WTC11 (cell line): ENCODE measurements at places on chromosomes 2 and 18.

DNA sequence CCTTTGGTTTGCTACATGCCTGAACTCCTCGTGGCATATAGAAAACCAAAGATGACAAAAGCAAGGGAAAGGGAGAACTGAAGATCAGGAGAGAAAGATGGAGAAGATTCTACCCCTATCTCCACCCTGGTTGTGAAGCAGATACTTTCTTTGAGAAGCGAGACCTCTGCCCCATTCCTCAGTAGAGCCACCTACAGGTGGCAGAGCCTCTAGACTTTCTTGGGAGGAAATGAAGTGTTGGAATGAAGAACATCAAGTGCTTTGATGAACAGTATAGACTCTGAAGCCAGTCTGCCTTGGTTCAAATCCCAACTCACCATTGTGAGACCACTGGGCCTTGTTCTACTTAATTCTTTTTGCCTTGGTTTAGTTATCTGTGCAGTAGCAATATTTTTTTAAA, 348.8 kb upstream of the ETAA1 start:
- no peak for DNase-seq

DNA sequence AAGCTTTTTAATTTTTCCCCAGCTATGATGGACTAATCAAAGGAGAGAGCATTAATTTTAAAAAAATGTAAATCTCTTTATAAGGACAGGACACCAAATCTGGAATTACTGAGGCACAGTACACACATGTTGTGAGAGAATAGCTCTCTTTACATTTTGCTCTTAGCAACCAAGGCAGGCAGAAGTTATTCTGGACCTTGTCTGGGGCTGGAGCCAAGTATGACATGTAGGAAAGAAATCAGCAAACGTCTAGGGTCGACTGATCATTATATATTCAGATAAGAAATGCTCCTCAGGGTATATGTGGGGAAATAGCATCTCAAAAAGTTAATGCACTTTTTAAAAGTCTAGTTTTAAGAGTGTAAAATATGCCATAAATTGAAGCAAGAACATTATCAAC, 1330.0 kb upstream of the CELF4 start:
- DNase-seq, result no peak

DNA sequence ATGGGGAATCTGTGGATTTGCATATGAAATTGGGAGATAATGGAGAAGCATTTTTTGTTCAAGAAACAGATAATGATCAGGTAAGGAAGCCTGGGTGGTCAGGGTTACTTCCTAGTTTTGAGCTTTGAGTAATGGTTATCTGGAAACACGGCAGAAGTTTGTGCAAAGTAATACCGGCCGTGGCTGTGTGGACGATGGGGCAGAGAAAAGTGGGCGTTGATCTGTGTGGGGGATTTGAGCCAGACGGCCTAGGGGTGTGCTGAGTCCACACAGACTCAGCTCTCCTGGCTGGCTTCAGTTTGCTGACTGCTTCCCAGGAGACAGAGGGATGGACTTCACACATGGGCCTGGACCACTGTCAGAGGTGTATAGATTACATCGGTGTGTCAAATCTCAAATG, 21.3 kb downstream of the LPIN1 start:
- no peak for DNase-seq

DNA sequence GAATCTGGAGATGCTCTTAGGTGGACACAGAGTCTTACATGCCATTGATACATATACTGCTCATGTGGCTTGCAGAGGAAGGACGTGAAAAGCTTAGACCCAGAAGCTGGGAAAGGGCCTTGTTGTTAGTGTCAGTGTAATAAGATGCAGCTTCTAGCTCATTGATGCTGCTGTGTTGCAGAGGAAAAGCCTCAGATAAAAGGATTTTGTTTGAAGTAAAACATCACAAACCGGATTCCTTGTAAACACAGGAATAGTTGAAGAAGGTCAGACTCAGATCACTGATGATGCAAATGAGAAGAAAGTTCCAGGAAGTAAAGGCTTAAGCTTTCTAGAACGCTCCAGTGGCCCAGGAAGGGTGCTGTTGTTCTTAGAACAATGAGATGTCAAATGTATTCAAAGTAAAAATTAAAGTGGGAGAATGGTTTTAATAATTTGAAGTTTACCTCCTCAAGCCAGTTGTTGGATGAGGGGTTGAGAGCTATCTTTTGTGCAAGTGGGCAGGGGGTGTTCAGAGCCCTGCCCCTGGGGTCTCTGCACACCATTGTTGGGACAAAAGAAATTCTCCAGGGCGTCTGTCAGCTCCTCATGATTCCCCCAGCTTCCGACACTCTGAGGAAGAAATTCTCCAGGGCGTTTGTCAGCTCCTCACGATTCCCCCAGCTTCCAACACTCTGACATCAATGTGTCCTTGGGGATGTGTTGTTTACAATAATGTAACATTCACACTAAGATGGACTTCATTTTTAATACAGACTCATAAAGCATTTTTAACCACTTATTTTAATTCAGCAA, 61.3 kb upstream of the CHMP1B start:
- DNase-seq, result no peak

DNA sequence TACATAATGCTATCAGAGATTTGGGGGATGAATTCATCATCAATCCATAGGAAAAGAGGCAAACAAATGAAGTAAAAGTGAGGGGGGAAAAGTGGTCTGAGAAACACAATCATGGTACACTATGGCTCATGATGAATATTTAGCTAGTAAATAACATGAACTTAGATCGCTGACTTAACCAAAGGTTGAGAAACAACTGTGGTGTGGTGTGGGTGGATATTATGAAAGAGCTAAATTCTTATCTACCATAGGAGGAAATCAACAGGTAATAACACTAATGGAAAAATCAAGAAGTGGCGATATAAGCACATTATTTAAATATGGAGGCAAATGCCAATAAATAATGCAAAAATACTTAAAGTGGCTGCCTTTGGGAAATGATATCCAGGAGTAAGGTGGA, 12.2 kb upstream of the TPRKB start:
- DNase-seq, result no peak

- no peak for DNase-seq
These were observed 30.9 kb downstream of the STK39 start for GRCh38 chr2:168216351-168217005.

DNA sequence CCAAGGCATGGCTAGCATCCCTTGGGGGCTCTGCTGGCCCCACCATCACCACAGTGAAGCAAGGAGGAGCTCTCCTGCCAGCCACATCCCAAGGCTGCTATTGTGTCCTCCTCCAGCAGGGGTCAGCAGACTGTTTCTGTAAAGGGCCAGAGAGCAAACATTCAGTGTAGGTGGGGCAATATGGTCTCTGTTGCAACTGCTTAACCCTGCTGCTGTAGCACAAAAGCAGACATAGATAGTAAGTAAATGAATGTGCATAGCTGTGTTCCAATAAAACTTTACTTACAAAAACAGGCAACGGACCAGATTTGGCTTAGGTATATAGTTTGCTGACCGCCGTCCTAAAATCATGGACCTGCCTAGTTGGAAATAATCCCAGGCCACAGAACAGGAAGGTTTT, 36.4 kb upstream of the ZBTB7C start:
- DNase-seq, result peak; percentile 90

DNA sequence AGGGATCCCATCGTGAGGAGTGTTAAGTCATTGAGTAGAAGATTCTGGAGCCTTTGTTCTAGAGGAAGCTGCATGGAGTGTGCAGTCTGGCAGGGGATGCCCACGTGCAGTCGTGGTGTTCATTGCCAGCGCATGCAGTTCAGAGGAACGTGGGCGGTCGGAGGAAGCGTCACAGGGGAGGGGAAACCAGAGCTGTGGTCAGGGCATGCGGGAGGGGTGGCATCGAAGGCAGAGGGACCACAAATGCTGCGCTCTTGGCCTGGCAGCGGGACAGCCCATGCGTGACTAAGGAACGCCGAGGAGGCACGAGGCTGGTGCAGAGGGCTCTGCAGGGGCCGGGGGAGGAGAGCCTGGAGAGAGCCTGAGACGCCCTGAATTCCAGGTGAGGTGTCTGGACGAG, 141.1 kb downstream of the KLHL29 start:
- no peak for DNase-seq

GRCh38 chr2:74671479-74671878, 17.4 kb downstream of the SEMA4F start:
- no peak for DNase-seq

DNA sequence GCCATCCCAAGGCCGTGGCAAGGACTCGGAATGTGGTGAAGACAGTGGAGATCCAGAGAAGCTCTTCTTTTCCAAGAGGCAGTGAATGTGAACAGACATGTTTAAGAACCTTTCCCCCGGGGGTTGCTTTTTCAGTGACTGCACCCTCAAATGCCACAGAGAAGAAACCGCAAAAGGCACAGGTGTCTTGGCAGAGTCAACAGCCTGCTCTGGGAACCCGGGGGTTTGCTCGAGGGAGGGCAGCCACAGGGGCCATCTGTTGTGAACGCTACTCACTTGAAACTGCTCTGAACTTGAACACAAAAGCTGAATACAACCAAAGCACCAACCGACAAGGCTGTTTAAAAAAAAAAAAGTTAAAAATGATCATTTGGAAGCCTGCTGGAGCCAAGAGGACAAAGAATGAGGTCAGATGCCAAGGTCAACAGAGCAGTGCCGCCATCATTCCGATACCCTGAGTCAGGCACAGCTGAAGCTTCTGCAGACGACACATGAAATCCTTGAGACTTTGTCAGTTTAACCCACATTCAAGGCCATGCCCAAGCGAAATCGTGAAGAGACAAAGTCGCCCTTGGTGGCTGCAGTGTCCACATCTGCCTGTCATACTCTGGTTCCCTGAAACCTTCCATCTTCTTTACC, 47.4 kb downstream of the PSMG2 start:
- DNase-seq, result no peak

DNA sequence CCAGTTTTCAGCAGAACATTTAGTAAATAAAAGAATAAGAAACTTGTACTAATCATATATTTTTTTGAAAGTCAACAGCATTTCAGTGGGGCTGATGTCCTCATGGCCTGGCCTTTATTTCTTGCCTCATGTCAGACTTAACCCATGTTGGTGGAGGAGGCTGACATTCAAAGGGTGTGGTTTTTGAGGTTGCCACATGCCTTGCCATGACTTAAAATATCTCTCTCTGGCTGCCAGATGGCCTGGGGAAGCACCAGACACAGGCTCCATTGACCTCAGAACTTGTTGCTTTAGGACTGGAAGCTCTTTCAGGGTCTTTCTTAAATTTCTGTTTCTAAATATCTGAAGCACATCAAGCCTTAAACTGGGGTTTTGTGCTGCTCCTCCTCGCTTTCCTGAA, 32.5 kb upstream of the CD28 start:
- DNase-seq, result no peak

DNA sequence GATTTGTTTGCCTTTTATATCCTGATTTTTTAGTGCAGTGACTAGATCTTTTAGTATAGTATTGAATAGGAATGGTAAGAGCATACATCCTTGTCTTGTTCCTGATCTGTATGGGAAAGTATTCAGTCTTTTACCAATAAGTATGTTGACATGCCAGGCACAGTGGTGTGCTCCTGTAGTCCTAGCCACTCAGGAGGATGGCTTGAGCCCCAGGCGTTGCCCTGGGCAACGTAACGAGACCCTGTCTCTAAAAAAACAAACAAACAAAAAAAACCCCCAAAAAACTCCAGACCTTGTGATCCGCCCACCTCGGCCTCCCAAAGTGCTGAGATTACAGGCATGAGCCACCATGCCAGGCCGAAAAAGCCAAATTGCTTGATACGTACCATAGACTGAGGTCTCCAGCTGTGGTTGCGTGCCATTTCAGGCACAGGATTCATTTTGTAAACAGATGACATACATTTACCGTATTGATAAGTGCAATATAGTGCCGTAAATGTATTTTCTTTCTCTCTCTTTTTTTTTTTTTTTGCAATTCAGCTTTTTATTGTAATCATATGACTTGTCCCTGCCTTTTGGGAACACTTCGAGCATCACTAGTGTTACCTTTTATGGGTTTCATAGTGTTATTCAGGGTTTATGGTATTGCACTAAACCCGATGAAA, 18.5 kb downstream of the BIRC6 start:
- DNase-seq, result peak; percentile 17

GRCh38 chr2:16302431-16303272, 362.3 kb downstream of the MYCN start:
- no peak for DNase-seq
